ENCODE measurements at places on chromosomes 16 and 17.

DNA sequence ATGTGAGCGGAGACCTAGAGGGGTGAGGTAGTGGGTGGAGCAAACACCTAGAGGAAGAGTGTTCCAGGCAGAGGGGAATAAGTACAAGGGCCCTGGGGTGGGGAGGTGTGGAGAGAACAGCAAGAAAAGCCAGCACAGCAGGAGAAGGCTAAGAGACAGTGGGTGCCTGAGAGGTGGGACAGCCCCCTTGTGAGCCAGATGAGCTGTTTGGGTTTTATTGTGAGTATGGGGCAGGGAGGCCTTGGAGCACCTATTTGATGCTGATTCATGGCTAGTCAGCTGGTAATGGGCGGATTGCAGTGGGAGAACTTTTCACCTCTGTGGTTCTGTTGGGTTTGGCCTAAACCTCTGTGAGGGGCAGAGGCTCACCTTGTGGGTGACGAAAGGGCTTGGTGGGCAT is 68.4 kb downstream of the ABCC1 start:
- no peak for DNase-seq

- no peak for DNase-seq
These were observed 304.4 kb downstream of the SEC14L1 start for GRCh38 chr17:77444984-77445759.

DNA sequence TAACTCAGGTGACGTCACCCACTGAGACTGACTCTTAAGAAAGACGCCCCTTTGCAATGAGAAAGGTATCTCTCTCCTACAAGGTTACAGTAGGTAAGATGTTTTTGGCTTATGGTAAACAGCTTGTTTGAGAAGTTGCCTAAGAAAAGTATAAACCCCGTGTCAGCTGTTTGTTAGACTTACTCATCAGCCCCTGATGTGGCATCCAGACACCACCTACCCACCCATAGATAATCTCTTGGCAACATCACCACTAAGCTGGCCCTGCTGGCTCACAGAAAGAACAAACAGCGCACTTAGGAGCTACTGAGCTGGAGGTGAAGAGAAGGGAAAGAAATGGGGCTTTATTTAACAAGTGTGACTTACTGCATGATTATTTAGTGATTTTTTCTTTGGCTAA is 121.0 kb downstream of the PARN start:
- no peak for DNase-seq

DNA sequence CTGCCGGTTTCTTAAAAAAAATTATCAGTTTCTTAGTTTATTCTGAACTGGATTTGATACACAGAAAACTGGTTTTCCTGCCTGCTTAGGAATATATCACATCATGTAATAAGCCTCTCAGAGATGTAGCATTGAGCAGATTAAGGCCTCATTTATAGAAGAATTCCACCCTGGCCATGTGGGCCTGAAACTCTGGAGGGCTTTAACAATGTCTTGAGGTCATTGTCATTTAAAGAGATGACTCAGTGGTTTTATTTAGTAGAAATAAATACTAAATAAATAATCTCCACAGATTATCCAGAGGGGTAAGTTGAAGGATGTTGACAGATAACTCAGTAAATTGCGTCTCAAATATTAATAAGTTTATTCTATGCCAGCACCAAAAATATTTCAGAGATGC is 56.9 kb downstream of the PRKCA start:
- DNase-seq = no peak

DNA sequence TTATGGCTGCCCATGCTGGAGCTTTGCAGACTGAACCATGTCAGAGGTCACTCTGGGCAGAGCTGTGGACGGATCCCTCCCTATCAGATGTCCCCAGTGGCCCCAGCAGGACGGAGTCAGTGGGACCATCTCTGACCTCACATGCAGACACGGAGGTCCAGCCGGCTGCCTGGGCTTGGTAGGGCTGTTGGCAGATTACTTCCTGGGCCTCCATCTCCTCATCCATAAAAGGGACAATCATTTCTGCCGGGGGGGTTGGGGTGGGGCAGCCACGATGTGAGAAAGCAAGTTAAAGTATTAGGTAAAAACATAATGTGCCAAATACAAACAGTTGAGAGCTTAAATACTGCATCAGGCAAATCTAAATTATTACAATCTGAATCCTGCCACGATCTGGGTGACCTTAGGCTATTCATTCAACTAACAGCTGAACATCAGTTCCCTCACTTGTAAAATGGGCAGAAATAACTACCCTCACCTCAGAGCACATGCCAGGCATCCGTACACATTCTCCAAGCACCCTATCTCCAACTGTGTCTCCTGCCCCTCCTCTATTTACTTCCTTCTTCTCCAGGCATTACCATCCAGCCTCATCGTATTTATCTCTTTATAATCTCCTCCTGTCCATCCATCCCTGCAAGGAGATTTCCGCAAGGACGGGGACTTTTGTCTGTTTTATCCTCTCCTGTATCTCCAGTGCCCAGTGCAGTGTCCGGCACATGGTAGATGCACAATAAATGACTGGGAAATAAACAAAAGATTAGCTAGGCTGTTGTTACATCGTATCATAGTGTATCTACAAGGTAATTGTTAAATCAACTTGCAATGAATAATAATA is 192.3 kb upstream of the FOXF1 start:
- DNase-seq = peak; percentile 55

- DNase-seq = no peak
These were observed 38.1 kb upstream of the KPNB1 start for GRCh38 chr17:47611372-47612350.

DNA sequence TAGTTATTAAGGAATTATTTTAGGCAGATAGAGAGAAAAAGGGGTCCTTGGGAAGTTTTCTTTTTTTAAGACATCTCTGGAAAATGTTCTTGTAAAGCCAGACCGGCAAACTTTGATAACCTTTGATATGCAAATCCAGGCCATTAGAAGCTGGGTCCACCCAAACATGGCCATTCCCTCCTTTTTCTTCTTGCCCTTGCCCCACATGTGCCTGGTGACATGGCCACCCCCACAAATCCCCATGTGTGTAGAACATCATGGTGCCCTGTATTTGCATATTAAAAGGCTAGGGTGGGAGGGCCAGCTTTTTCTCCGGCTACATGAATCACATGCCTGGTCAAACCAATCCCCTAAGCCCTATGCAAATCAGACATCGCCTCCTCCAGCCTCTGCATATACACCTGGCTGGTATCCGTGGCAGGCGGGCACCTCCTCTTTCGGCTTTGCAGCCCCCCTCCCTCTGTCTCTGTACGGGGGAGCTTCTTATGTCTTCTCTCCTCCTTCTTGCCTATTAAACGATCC is 43.9 kb upstream of the LYRM9 start:
- DNase-seq = no peak

- DNase-seq = peak; percentile 94
These were observed 254.4 kb downstream of the C16orf95 start for GRCh38 chr16:87062569-87063442.

GRCh38 chr16:16019488-16019887 is 70.1 kb downstream of the ABCC1 start:
- DNase-seq = no peak

DNA sequence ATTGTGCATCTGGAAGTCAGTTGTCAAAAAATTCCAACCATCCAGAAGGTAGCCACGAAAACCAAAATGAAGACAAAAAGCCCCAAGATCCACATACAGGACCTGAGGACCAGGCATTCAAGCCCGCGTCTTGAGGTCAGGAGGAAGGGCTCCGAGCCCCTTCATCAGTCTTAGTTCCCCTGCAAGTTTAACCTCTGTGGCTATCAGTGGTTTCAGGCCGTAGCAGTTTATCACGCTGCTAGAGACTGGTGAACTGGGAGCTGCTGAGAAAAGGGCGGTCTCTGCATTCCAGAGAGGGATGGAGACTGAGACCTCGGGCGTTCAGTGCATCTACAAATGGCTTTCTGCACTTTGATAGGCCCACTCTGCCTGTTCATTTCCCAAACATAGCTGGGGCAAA is 70.6 kb downstream of the IRF8 start:
- no peak for DNase-seq

- DNase-seq = no peak
These were observed 28.9 kb upstream of the SEC14L1 start for GRCh38 chr17:77111934-77112296.

GRCh38 chr17:60128171-60128859 is 21.5 kb upstream of the CA4 start:
- DNase-seq = no peak

Measured in eye (tissue), 1 donor.